ENCODE measurements at places on chromosomes 2 and 18.
A peak's percentile ranks its signal among the peaks of the same experiment; 100 is the strongest.

- DNase-seq = no peak
Measured at GRCh38 chr2:32614084-32614483, 13.8 kb upstream of the TTC27 start.

DNA sequence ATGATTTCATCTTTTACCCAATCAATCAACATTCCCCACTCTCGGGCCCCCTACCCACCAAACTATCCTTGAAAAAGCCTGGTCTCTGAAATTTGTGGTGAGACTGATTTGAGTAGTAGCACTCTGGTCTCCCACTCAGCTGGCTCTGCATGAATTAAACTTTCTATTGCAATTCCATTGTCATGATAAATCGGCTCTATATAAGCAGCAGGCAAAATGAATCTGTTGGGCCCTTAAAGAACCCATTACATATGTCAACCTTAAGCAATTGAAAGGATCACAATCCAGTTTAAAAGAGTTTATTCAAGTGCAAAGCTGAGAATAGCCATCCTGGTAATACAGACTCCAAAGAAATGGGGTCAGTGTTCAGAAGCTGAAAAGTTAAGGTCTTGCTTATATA, 68.2 kb downstream of the NEURL3 start:
- DNase-seq = no peak

DNA sequence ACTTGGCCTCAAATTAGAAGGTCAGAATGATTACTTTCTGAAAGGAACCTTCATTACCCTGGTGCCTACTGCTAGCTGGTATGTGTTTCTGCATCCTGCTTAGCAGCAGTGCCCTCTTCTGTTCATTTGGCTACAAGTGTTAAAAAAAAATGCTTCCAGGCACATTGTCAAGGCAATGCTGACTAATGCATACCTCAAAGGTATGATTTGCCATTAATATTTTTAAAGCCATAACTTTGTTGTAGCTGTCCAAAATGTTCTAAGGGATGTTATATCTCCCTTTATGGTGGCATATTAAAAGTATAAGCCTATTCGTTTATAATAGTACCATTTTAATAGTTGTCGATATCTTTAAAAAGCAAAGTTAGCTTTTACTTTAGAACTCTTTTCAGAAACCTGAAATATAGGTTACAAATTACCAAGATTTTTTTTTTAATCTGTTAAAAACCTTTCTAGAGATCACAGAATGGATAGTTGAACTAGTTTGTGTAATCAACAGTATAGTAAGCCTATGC, 52.0 kb upstream of the FAM171B start:
- DNase-seq = peak; percentile 76

GRCh38 chr2:130327703-130328527, 14.8 kb upstream of the IMP4 start:
- DNase-seq = no peak

DNA sequence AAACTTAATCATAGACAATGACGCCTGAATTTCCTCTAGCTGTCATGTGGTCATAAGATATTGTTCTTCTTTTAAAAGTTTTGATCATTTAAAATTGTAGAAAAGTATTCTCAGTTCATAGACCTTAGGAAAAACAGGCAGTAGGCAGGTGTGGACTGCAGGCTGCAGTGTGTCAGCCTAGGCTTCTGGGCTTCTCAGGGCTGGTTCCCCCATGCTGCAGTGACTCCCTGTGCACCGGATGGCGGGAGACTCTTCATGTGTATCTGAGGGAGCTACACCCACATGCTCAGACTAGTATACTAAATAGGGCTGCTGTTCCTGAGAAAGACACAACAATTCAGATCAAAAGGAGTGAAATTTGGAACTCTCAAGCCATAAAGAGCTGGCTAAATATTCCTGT, 72.4 kb downstream of the PXDN start:
- no peak for DNase-seq

- no peak for DNase-seq
Measured at GRCh38 chr2:44771522-44771921, 170.0 kb upstream of the SIX3 start.

GRCh38 chr2:128442891-128443302, 124.2 kb upstream of the HS6ST1 start:
- no peak for DNase-seq

DNA sequence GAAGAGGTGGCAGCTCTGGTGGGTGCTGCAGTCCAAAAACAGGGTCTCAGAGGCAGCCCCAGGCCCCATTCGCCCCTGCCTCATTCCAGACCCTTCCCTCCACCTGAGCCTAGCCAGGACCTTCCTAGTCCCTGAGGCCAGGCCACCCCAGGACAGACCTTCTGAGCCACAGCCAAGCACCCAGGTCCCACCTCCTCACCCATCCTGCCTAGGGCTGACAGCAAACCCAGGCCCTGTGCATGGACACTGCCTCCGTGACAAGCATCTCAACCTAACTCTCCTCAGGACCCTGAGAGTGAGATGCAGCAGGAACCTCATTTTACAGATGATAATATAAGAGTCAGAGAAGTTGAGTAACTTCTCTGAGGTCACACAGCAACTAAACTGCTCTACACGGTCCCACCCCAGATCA, 15.5 kb downstream of the ADRA2B start:
- no peak for DNase-seq

DNA sequence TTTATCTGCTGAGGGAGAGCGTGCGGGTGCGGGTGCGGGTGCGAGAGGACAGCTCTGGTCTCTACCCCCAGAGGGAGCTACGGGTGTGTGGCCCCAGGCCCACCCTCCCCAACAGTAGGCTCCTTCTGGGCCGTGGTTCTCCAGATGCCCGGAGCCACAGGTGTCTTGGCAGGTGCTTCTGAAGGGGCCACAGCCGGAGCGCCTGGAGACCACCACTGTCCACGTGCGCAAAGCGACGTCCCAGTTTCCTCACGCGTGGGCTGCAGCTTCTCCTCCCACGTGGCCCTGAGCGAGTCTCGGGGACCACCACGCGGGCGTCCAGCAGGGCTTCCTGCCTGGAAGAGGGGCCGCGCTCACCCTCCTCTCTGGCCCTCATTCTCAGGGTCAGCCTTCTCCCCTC, 90.6 kb downstream of the BIN1 start:
- no peak for DNase-seq

GRCh38 chr2:7792031-7792651, 874.9 kb downstream of the RNF144A start:
- DNase-seq = no peak

DNA sequence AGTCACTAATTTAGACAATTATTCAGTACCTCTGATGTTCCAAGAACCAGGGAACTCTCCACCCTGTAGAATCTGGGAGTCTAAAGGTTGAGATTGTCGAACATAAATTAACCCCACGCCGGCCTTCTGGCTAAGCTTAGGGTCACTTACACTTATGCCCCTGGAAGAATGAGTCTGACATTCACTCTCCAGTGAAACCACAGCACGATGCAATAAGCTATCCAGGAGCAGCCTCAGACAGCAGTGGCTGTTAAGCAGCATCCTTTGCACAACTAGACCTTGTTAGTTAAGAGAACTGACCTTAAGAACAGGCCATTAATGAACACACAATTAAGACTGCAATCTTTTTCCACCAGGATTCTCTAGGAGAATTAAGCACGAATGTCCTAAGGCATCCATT, 25.0 kb downstream of the SH3YL1 start:
- no peak for DNase-seq

GRCh38 chr2:120246546-120247300, 5.9 kb upstream of the RALB start:
- DNase-seq = no peak

- DNase-seq = no peak
Measured at GRCh38 chr2:157935378-157935906, 59.3 kb upstream of the ACVR1 start.

GRCh38 chr2:184444217-184444616, 154.1 kb upstream of the ZNF804A start:
- DNase-seq = no peak

DNA sequence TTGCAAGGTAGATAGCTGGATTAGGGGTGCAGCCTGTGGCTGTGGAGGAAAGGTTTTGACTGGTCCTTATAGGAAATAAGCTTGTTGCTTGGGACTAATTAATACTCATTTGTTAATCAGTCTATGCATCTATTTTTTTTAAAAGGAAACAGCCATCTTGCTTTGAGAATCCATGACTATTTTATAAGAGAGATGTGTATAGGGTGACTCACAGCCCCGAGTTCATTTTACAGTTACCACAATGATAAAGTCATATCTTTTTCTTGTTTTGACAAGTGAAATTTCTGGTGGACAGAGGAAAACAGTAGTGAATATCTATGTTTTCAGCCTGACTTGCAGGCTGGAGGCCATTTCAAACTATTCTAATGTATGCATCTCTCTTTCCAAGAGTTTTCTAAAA, 193.5 kb upstream of the CCDC68 start:
- no peak for DNase-seq

- DNase-seq = peak; percentile 83
Measured at GRCh38 chr2:203453858-203454451, 81.1 kb downstream of the RAPH1 start.

DNA sequence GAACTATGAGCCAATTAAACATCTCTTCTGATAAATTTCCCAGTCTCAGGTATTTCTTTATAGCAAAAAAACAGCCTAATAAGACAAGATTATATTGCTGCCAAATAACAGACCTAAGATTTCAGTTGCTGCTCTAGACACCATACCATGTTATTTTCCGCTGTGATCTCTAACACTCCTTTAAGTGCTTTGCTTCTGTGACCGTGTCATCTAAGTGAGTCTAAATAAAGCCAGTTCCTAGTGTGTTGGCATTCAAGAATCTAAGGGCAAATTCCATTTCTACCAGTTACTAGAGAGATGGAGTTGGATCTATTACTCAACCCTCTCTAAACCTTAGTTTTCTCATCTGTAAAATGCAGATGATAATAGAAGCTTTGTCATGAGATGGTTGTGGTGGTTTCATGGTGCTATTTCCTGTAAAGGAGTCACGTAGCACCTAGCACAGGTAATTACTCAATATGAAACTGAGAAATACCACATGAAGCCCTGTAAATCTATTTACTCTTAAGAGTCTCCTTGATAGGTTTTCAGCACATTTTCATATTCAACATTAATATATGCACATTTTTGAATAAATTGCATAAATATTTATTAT, 40.5 kb downstream of the SPHKAP start:
- DNase-seq = no peak

DNA sequence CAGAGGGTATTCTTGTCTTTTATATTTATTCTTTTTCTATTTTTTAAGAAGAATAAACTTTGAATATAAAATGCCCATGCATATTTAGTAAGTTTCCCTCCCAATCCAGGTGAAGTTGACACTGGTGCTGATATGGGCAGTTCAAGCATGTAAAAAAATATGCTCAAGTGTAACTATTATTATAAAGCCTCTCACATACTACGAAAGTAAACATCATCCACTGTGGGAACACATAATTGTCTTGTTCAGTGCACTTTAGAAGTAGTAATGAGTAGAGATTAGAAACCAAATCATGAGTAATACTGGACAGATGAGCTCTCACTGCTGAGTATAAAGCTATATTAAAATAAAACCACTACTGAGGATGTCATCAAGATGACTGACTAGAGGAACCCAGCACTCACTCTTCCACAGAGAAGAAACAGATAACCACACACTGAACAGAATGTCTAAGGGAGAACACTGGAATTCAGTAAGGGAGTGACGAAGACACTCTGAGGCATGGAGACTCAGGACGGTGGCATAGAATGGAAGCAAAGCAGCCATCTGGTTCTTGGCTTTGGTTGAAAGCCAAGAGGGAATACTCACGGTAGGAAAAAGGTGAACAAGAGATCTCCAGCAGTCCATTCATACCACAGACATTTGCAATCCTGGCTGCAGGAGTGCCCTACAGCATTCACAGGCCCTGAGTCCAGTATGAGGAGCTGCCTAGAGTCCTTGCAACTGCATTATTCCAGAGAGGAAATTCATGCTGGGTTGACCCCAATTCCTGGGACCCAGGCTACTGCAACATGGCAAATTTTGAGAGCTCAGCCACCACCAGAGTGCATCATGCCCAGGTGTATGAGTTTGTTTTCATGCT, 9.5 kb upstream of the FAM110C start:
- no peak for DNase-seq
